ENCODE measurements at places on chromosomes 5 and 9.

GRCh38 chr9:123645126-123645525 is 284.8 kb downstream of the DENND1A start:
- no peak for DNase-seq

- no peak for DNase-seq
These were observed 228.5 kb downstream of the PAPPA start for GRCh38 chr9:116382053-116382452.

DNA sequence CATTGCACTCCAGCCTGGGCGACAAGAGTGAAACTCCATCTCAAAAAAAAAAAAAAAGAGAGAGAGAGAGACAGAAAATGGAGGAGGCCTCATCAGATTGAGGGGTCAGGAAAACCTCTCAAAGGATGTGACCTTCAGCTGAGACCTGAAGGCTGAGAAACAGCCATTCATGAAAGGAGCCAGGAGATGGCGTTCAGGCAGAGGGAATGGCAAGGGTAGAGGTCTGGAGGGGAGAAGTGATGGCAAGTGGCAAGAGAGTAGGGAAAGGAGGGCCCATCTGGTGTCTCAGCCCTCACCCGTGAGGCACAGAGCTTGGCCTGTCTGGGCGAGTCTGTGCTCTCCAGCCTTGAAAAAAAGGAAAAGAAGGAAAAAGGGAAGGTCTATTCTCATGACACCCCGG is 17.0 kb downstream of the CAMK2A start:
- DNase-seq = no peak

GRCh38 chr9:137694962-137695875 is 76.4 kb downstream of the EHMT1 start:
- DNase-seq = no peak

- DNase-seq = no peak
These were observed 5.6 kb upstream of the CAMK2A start for GRCh38 chr5:150295172-150295634.

- no peak for DNase-seq
These were observed 8.9 kb downstream of the IRF1 start for GRCh38 chr5:132481596-132482211.

DNA sequence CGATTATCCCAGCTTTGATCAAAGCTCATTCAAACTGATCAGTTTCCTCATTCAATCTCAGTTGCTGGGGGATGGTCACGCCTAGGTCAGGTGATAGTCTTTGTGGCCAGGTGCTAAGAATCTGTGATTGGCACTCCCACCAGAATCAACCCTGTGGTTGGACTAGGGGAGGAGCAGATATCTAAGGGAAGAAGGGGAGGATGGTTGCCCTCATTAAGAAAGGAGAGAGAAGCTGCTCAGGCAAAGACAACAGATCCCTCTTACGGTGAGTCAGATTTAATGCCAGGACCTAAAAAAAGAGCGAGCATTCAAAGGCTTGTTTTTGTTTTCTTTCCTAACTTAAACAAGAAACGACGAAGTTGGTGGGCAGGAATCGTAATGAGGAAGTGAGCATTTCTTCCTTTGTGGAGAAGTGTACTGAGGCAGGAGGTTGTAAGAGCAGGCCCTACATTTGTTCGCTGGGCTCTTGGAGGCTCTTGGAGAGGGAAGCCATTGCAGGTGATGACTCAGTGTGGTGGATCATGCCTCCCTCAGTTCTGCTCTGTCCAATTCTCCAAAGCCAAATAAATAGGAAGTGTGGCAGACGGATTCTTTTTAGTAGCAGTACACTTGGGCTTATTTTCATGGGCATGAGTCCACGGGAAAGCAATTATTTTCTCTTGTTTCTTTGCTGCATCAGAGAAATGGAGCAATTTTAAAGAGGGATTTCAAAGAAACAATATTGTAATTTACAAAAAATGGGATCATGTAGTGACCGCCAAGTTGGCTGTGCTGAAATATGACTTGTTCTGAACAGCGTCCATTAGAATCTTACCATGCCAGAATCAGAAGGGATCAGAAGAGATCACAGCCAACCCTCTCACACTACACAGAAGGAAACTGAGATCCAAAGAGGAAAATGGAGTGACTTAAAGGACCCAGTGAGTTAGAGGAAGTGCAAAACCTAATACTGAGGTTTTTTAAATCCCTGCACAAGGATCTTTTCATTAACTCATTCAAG is 18.7 kb upstream of the TGFBR1 start:
- DNase-seq = no peak

DNA sequence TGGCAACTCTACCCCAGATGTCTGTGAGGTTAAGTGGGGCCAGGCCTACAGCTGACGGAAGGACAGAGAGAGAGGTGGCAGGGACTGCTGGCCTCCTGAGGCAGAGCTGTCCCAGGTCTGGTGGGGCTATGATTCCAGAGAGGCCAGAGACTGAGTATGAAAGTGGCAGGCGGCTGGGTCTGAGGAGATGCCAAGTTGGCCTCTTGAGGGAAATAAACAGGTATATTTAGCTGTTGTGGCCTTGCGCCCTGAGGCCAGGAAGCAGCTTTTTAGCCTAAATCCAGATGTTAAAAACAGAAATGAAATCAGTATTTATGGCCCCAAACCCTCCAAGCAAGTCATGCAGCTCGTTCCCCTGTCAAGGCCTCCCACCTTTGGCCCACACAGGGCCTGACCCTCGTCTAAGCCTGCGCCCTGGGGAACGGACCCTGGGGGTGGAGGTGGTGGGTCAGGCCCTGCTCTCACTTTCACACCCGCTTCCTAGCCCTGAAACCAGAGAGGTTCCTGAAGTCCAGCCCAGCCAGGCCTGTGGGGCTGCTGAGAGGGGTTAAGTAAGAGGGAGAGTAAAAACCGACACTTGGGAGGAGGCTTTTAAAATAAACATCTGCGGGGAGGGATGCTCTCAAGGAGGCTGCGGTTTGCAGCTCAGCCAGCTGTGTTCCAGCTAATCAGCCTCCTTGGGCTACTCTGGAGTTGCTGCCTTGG is 18.7 kb downstream of the PCDHGC5 start:
- DNase-seq = no peak

DNA sequence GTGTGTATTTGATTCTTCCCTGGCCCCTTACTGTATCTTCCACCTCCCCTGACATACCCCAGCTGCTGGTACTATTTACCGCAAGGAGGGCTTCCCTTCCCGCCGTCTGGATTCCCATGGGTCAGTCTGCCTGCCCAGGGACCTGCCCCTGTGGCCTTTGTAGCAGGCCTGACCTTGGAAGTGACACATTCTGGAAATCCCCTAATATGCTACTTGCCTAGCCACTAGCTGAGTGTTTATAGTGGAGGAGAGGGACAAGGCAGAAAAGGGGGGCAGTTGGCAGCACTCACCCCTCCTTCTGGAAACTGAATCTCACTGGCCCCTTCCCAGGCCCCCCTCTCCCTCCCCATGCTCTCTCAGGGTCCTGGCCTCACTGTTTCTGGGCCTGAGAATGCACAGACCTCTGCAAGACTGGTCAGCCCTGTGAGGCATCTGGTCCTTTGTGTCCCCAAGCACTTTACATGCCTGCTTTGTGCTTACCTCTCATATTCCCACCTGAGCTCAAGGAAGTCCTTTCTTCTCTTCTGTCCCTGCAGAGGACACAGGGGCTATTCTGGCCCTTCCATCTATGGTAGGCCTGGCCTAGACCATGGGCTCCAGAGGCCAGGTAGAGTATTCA is 8.2 kb upstream of the CCL21 start:
- no peak for DNase-seq

- DNase-seq = no peak
These were observed 74.8 kb upstream of the TSLP start for GRCh38 chr5:110996742-110997141.

GRCh38 chr5:88108490-88109279 is 160.0 kb downstream of the TMEM161B start:
- DNase-seq = no peak

DNA sequence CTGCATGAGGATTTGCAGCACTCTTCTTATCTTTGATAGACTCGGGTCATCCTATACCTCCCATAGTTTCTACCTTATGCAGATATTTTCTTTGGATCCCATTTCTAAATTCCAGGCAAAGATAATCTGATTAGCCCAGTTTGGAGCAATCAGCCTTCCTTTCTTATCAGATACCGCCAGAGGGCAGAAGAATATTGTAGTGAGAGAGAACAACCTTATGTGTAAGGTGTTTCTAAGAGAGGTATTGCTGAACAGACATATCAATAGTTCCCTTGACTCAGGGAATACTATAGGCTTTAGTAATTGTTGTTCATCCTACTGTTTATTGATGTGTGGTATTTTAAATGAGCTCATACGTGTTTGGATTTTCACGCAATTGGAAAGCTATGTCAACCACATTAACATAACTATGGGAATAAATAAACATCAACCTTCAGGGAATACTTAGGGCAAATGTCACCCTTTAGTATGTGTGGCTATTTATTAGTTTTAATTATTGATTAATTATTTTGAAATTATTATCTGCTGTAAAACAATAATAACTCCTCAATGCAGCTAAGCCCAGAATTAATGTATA is 1435.2 kb upstream of the CDH9 start:
- DNase-seq = no peak

- DNase-seq = no peak
These were observed 2.5 kb downstream of the DOK3 start for GRCh38 chr5:177507165-177507564.

GRCh38 chr5:15009420-15009819 is 137.8 kb upstream of the ANKH start:
- DNase-seq = no peak

GRCh38 chr5:1702318-1702717 is 97.3 kb downstream of the MRPL36 start:
- no peak for DNase-seq

- DNase-seq = no peak
These were observed 48.9 kb upstream of the BOD1 start for GRCh38 chr5:173665326-173665725.

GRCh38 chr5:66728049-66728448 is 131.9 kb downstream of the MAST4 start:
- no peak for DNase-seq

- DNase-seq = no peak
These were observed 6.9 kb downstream of the TSC1 start for GRCh38 chr9:132937463-132937901.

GRCh38 chr9:123087359-123087888 is 54.0 kb downstream of the GPR21 start:
- no peak for DNase-seq

GRCh38 chr9:130327070-130327780 is 61.7 kb downstream of the HMCN2 start:
- no peak for DNase-seq

GRCh38 chr5:123709422-123709821 is 197.4 kb downstream of the CSNK1G3 start:
- DNase-seq = no peak

DNA sequence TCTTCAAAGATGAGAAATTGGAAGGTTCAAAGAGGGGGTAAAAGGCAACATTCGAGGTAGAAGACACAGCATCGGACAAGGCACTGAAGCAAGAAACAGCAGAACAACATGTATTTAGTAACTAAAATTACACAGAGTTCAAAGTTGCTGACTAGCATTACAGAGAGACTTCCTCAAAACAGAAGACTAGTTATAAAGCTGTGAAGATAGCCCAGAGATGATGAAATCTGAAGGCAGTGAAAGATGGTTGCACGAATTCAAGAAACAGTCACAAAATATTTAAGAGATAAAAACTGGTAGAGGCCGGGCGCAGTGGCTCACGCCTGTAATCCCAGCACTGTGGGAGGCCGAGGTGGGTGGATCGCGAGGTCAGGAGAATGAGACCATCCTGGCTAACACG is 16.3 kb downstream of the MAPKAP1 start:
- no peak for DNase-seq

DNA sequence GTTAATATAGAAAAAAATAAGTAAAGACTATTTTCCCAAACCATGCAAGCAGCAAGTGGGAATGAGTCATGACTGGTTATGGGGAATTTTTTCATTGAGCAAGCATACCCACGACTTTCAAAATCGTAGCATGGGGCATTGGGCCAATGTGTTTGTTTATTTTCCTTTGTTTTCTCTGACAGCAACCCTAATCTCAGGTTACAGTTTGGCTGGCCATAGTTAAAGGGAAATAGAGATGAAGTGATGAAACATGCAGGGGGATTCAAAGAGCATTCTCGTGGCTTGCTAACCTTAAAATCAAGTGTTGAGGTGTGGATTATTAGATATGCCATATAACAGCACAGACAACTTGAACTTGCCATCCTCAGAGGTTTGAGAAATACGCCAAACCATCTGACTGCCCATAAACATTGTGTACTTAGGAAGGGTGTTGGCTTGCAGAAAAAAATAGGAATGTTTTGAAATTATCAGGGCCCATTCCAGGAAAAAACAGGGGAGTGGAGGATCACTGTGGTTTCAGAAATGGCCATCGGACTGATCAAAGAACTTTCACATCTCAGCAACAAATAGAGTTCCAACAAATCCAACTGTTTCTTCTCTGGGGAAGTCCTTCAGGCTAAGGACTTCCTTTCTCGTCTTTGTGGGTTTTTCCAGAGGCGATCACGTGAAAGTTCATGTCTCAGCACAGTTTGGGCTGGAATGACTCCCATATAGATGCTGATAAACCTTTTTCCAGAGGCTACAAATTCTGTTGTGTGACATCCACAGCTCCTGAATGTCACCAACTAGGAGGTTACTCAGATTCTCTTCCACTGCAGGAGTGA is 259.1 kb downstream of the SYK start:
- DNase-seq = no peak

GRCh38 chr9:114387680-114388356 is at the start of gene AKNA:
Gene AKNA, minus strand, starts transcription at chr9:114387982. Its CDS starts 6,649 bp downstream, at chr9:114381333.
- peak; percentile 27 for DNase-seq

GRCh38 chr5:141121563-141121962 is at the start of gene PCDHB4:
Gene PCDHB4, plus strand, starts transcription at chr5:141121818. Its CDS starts 181 bp downstream, at chr5:141121999.
- DNase-seq = no peak

DNA sequence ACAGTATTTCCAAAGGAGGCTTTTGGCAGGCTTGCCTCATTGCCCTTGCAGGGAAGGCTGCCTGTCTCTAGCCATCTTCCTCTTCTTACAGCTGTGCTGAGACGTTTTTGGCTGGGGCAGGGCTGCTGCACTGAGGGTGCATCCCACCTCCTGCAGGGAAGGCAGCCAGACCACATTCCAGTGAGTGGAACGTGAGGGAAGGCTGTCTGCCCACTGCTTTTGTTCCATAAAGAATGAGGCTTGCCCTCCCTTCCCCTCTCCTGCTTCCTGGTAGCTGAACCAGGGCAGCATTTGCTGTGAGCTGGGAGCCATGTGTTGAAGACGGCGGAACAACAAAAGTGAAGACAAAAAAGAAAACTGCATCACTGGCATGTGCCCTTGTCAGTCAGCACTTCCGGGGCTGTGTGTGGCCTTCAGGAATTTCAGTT is 16.8 kb downstream of the MGAT1 start:
- DNase-seq = no peak

DNA sequence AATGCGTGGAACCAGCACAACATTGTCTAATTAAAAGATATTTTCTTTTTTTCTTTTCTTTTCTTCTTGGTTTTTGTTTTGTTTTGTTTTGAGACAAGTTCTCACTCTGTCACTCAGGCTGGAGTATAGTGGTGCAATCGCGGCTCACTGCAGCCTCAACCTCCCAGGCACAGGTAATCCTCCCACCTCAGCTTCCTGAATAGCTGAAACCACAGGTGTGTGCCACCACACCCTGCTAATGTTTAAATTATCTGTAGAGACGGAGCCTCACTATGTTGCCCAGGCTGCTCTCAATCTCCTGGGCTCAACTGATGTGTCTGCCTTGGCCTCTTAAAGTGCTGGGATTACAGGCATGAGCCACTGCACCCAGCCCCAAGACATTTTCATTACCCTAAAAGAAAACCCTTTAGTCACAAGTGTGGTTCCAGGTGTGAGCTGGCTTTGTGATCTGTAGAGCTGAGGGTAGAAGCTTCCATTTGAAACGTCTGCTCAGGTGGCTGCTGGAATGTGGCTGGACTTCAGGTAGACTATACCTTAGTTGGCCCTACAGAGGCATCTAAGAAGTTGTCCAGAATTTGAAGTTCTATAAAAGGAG is 19.1 kb upstream of the NEK6 start:
- no peak for DNase-seq

GRCh38 chr9:107794259-107794658 is 304.7 kb upstream of the KLF4 start:
- no peak for DNase-seq

Data from esophagus squamous epithelium (tissue), 5 donors.